Type B pancreatic cell (in vitro differentiated cells): ENCODE measurements at places on chromosomes 1 and 21. TPM values are rescaled to one million over a fixed set of nuclear protein-coding genes. Genes with fewer than 3 reads are reported as not detected.

The SMCP gene
- not detected in 2 replicates for total RNA-seq

The HSPA13 gene
- 17.5 and 38.1 TPM in 2 replicates for total RNA-seq

The TMPRSS3 gene
- 0.74 and 1.3 TPM in 2 replicates for total RNA-seq

The TLR5 gene
- total RNA-seq: 2.8 and 4.2 TPM in 2 replicates

The S1PR1 gene
- 1.9 and 18.3 TPM in 2 replicates for total RNA-seq

The L1TD1 gene
- 2.9 and 6.2 TPM in 2 replicates for total RNA-seq

The CFAP74 gene
- 0.76 and 1.5 TPM in 2 replicates for total RNA-seq

The MAP3K21 gene
- 3.6 and 6.4 TPM in 2 replicates for total RNA-seq

The SHISA4 gene
- total RNA-seq: 1.4 and 5.0 TPM in 2 replicates

The KLF17 gene
- total RNA-seq: not detected in 2 replicates

The HEATR1 gene
- total RNA-seq: 43.5 and 51.5 TPM in 2 replicates

The COL9A2 gene
- 7.7 and 19.8 TPM in 2 replicates for total RNA-seq

The RCSD1 gene
- 0.75 and 5.4 TPM in 2 replicates for total RNA-seq

The DNASE2B gene
- total RNA-seq: not detected in 2 replicates

The TFF3 gene
- 31.5 and 183 TPM in 2 replicates for total RNA-seq

The CNTN2 gene
- 0.59 and 6.3 TPM in 2 replicates for total RNA-seq

The PYCR2 gene
- 37.8 and 46.7 TPM in 2 replicates for total RNA-seq

The TM2D1 gene
- 36.7 and 37.1 TPM in 2 replicates for total RNA-seq

The PRKCZ gene
- 33.2 and 64.4 TPM in 2 replicates for total RNA-seq

The TRNP1 gene
- 39.2 and 52.3 TPM in 2 replicates for total RNA-seq

The RBM11 gene
- 2.1 and 2.7 TPM in 2 replicates for total RNA-seq

The RPTN gene
- total RNA-seq: 0.34 and 1.3 TPM in 2 replicates

The LRRN2 gene
- 3.4 and 19.0 TPM in 2 replicates for total RNA-seq

The ALX3 gene
- 1.4 and 19.8 TPM in 2 replicates for total RNA-seq

The CRNN gene
- not detected in 2 replicates for total RNA-seq
